ENCODE measurements at places on chromosomes 5 and 9. TPM values are rescaled to one million over a fixed set of nuclear protein-coding genes. Genes with fewer than 3 reads are reported as not detected.

DNA sequence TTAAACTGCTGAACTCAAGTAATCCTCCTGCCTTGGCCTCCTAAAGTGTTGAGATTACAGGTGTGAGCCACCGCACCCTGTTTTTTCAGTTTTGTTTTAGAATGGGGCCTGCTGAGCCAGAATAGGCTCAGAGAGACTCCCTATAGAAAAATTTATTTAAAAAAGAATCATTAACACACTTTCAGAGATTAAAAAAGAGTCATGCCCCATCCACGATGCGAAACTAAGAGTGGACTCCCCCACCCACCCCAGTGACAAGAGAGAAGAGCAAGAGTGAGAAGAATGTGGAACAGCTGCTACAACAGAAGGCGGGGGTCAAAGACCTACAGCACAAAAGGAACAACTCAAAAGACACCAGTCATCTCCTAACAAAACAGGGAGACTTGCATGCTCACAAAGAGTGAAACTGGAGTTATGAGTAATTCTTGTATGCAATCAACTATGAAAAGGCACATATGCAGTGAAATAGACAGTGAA, 47.2 kb downstream of the GLDC start:
- no peak overlapping the region for H3K4me3 ChIP-seq
- no peaks in the 10 kb centered on the region for H3K27me3 ChIP-seq
- no peak overlapping the region for H3K27ac ChIP-seq
- DNase-seq: no peak
- H3K4me1 ChIP-seq: no peaks in the 10 kb centered on the region
- no peaks in the 10 kb centered on the region for H3K36me3 ChIP-seq

DNA sequence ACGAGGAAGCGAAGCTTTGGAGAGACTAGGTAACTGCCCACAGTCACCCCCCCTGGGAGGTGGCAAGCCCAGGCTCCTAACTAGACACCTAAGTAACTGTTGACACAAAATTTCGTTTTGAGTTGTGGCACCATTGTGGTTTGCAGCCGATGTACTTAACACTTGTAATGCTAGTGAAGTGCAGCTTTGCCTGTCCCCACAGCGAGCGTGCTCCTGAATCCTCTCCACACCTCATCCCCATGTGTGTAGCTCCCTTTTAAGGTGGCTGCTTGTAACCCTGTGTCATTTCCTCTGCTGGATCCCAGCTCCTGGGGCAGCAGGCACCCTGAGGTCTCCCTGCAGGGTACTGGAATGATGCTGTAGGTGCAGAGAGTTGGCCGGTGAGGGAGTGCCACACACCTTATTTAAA, 114.9 kb downstream of the TRIO start:
- H3K4me1 ChIP-seq: no peaks in the 10 kb centered on the region
- no peak for DNase-seq
- H3K4me3 ChIP-seq: no peak overlapping the region
- no peaks in the 10 kb centered on the region for H3K27me3 ChIP-seq

DNA sequence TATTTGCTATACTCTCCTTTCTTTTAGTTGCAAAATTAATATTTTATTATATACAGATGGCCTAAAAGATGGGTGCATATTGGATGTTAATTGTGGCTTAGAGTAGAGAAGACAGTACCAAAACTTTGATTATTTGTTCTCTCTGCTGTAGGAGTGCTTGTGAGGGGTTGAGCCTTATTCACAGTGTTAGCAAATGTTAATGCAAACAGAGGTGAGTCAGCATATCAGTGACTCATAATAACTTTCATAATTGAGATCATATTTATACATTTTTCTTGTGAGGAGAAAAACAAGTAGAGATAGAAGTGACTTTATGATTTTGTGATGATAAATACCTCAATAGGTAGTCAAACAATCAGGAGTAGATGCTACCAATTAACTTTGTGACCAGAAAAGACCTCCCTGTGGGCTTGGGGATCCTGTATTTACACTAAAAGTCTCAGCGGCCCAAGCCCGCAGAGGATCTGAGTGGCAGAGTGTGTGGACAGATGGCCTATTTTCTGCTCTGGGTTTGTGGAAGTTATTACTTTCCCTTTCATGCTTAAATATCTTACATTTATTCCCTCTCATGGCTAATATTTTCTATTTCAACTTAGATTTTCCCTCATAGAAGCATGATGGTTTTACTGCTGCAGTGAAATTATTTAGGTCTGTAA, 226.5 kb downstream of the TAF11L14 start:
- no peak for DNase-seq
- H3K27ac ChIP-seq: no peak overlapping the region
- no peaks in the 10 kb centered on the region for H3K4me1 ChIP-seq
- no peaks in the 10 kb centered on the region for H3K36me3 ChIP-seq

- peaks cover 51% of the 10 kb centered on the region for H3K4me1 ChIP-seq
- H3K27me3 ChIP-seq: no peaks in the 10 kb centered on the region
- H3K27ac ChIP-seq: peak overlapping the region; percentile 77
Measured at GRCh38 chr9:4497855-4498254, 7.6 kb downstream of the SLC1A1 start.

GRCh38 chr5:95090774-95091173, 194.1 kb downstream of the MCTP1 start:
- no peak for DNase-seq
- H3K4me1 ChIP-seq: no peaks in the 10 kb centered on the region
- H3K36me3 ChIP-seq: no peaks in the 10 kb centered on the region
- H3K27me3 ChIP-seq: no peaks in the 10 kb centered on the region
- H3K4me3 ChIP-seq: no peak overlapping the region
- H3K27ac ChIP-seq: no peak overlapping the region

GRCh38 chr5:170576602-170577535, 73.0 kb downstream of the KCNIP1 start:
- H3K27me3 ChIP-seq: no peaks in the 10 kb centered on the region
- no peaks in the 10 kb centered on the region for H3K36me3 ChIP-seq
- H3K4me1 ChIP-seq: no peaks in the 10 kb centered on the region
- H3K27ac ChIP-seq: no peak overlapping the region

GRCh38 chr5:171166766-171167165, 142.3 kb upstream of the TLX3 start:
- no peak overlapping the region for H3K4me3 ChIP-seq
- H3K27me3 ChIP-seq: no peaks in the 10 kb centered on the region
- no peaks in the 10 kb centered on the region for H3K4me1 ChIP-seq
- DNase-seq: no peak

DNA sequence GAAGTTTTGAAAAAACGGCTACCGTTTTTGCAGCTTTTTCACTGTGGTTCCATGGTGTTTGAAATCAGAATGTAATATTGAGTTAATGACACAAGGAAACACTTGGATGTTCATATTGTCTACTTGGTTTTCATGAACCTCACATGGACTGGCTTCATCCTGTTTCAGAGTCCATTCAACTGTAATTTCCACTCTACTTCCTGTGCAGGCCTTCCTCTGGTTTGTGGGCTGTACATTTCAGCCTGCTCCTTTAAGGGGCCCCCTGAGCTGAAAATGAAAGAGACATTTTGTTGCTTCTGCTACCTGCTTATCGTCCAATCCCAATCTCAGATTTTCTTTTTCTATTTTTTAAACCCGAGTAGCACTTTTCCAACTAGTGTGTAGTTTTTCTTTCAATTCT, 41.8 kb upstream of the CDKN2B start:
- H3K4me3 ChIP-seq: no peak overlapping the region

- peaks cover 24% of the 10 kb centered on the region for H3K4me1 ChIP-seq
- no peaks in the 10 kb centered on the region for H3K36me3 ChIP-seq
- DNase-seq: peak; percentile 79
- peak overlapping the region; percentile 27 for H3K27ac ChIP-seq
Measured at GRCh38 chr5:82641331-82642003, 363.3 kb upstream of the RPS23 start.

GRCh38 chr9:109912726-109913460, 132.9 kb downstream of the PALM2AKAP2 start:
- no peaks in the 10 kb centered on the region for H3K27me3 ChIP-seq
- H3K4me3 ChIP-seq: no peak overlapping the region
- DNase-seq: peak; percentile 50

DNA sequence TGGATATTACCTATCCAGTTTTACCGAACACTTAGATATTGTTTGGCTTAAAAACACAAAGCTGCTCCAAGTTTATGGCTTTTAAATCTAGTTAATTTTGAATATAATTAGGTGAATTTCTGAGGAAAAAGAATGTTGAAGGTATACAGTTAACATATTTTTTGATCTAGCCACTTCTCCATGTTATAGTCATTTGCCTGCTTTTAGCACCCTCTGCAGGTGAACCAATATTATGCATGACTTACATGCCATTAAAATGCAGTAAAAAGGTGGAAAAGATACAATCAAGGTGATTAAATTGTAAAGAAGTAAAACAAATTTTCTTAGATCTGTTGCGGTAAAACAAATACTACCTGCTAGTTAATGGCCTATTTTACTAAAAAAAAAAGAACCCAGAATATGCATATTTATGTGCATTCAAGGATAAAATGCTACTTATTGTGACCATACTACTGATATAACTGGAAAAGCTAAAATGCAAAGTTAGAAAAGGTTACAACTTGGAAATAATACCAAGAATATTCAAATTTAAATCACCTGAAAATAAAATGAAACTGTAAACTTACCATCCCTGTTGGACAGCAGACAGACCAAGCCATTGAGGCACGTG, 132.1 kb downstream of the AP3B1 start:
- H3K4me3 ChIP-seq: no peak overlapping the region
- no peak for DNase-seq
- no peaks in the 10 kb centered on the region for H3K36me3 ChIP-seq
- H3K4me1 ChIP-seq: no peaks in the 10 kb centered on the region
- no peak overlapping the region for H3K27ac ChIP-seq
- no peaks in the 10 kb centered on the region for H3K27me3 ChIP-seq

DNA sequence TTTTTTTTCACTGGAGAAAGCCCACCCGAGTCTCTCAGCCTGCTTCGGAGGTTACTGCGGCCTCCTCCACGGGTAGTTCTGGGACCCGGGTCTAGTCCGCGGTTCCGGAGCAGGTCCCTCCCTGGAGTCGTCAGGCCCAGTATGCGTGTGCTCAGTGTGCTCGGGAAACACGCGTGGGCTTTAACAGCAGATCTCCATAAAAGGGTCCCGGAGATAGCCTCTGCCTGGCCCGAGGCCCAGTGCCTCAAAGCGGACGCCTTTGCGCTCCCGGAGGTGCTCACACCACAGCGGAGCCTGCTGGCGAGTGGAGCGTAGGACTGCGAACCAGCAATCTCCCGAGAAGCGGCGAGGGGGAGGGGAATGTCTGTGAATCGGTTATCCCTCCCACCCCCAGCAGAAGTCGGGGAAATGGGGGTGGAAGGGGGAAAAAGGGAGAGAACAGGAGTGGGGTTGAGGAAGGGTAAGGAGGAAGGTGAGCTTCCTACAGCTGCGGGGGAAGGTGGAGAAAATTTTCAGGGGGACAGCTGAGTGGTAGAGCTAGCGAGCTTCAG, 28.7 kb downstream of the CDKN2A start:
- H3K4me1 ChIP-seq: peaks cover 5% of the 10 kb centered on the region
- H3K4me3 ChIP-seq: no peak overlapping the region
- peaks cover 50% of the 10 kb centered on the region for H3K27me3 ChIP-seq
- DNase-seq: no peak
- H3K36me3 ChIP-seq: no peaks in the 10 kb centered on the region
- no peak overlapping the region for H3K27ac ChIP-seq

DNA sequence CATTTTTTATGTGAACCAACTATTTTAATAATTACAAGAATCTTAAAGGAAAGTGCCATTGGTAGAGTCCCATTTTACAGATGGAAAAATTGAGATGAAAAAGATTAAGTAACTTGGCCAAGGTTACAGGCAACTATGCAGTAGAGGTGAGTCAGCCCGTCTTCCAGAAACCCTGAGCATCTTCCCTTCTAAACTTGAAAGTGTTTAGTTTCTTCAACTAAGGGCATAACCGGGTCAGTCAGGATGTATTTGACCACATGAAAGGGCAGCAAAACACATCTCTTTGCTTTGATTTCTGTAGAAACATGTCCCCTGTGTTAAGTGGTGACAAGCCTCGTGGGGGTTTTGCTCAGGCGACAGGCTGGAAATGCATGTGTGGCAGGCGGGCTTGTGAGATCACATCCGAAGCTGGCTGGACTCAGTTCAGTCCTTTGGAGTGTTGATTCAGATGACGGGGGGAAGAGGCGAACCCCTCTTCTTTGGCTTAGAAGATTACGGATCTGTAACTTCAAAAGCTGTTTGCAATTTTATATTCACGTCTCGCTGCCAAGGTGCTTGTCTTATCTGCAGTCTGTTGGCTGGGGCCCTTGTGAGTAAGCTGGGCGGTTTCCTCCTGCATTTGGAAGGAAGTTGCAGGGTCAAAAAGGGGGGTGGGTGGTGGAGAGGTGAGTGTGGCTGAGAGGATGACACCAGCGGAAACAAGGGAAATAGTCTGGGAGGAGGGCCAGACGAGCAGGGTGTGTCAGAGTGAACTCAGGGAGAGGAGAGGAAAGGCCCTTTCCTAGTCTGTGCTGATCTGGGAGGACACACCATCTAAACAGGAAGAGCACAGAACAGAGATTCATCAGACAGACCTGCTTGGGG, 78.9 kb upstream of the RPS23 start:
- H3K27ac ChIP-seq: peak overlapping the region; percentile 23
- H3K27me3 ChIP-seq: no peaks in the 10 kb centered on the region
- H3K36me3 ChIP-seq: no peaks in the 10 kb centered on the region
- DNase-seq: peak; percentile 53
- H3K4me1 ChIP-seq: no peaks in the 10 kb centered on the region

The CACNA1B gene
- 0.13 TPM for total RNA-seq

The S1PR3 gene
- total RNA-seq: 5.7 TPM

The VPS13A gene
- total RNA-seq: 57.3 TPM

The SLC46A2 gene
- not detected for total RNA-seq
